ENCODE measurements at places on chromosomes 1 and 21. TPM values are rescaled to one million over a fixed set of nuclear protein-coding genes. Genes with fewer than 3 reads are reported as not detected.
A peak's percentile ranks its signal among the peaks of the same experiment; 100 is the strongest.

GRCh38 chr1:41670217-41670957 lies 185.9 kb upstream of the EDN2 start:
- H3K4me1 ChIP-seq: peaks cover 19% of the 10 kb centered on the region
- no peak for DNase-seq
- peak overlapping the region; percentile 40 for H3K27ac ChIP-seq
- H3K36me3 ChIP-seq: no peaks in the 10 kb centered on the region
- H3K27me3 ChIP-seq: no peaks in the 10 kb centered on the region

DNA sequence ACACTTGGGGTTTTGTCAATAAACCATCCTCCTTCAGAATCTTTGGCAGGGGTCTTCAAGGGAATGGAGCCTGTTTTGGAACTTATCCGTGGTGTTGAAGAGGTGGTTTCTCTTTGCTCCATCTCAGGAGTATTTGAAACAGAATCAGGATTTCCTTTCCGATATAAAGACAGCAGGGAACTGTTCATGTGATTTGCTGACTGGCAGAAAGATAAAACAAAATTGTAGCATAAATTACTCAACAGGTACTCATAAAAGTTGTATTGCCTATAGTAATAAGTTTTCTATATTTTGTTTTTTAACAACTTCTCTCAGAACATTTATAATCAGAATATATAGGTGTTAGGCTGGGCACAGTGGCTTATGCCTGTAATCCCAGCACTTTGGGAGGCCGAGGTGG lies 21.9 kb downstream of the NVL start:
- no peaks in the 10 kb centered on the region for H3K36me3 ChIP-seq
- no peak for DNase-seq
- H3K4me1 ChIP-seq: no peaks in the 10 kb centered on the region
- H3K27me3 ChIP-seq: no peaks in the 10 kb centered on the region

DNA sequence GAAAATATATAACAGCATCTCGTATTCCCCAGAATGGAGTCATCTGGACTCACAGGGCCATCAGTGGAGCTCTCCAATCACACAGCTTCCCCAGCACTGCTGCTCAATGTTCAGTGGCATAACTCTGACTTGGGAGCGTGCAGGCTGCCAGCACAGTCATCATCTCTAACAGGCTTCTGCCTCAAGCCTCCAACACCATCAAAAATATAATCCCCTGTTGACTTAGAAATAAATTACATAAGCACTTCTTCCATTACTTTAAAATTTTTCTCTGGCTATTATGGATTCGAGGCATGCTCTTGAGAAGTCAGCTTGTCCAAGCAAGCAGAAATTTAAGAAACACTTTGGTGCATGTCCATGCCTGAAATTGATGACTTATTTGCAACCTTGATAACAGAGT lies 6.2 kb downstream of the DUSP23 start:
- no peak overlapping the region for H3K4me3 ChIP-seq
- DNase-seq: no peak

GRCh38 chr1:179786815-179787685 lies 44.0 kb downstream of the FAM163A start:
- no peak for DNase-seq
- H3K36me3 ChIP-seq: no peaks in the 10 kb centered on the region
- no peak overlapping the region for H3K27ac ChIP-seq
- no peaks in the 10 kb centered on the region for H3K4me1 ChIP-seq
- no peak overlapping the region for H3K4me3 ChIP-seq
- no peaks in the 10 kb centered on the region for H3K27me3 ChIP-seq

DNA sequence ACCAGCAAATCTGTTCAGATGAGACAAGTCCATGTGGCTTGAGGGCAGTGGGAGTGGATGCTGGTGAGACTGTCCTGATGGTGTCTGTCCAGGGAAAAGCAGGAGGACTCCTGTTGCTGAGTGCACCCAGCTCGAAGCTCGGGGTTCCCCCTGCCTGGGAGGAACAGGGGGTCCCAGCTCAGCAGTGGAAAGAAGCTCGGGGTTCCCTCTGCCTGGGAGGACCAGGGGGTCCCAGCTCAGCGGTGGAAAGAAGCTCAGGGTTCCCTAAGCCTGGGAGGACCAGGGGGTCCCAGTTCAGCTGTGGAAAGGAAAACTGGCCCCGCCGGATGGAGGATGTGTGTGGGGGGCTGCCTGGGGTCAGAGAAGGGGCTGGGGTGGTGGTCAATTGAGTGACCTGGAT lies 39.1 kb downstream of the CRYAA start:
- no peaks in the 10 kb centered on the region for H3K4me1 ChIP-seq
- H3K27ac ChIP-seq: no peak overlapping the region
- no peak for DNase-seq
- no peaks in the 10 kb centered on the region for H3K27me3 ChIP-seq
- no peaks in the 10 kb centered on the region for H3K36me3 ChIP-seq

DNA sequence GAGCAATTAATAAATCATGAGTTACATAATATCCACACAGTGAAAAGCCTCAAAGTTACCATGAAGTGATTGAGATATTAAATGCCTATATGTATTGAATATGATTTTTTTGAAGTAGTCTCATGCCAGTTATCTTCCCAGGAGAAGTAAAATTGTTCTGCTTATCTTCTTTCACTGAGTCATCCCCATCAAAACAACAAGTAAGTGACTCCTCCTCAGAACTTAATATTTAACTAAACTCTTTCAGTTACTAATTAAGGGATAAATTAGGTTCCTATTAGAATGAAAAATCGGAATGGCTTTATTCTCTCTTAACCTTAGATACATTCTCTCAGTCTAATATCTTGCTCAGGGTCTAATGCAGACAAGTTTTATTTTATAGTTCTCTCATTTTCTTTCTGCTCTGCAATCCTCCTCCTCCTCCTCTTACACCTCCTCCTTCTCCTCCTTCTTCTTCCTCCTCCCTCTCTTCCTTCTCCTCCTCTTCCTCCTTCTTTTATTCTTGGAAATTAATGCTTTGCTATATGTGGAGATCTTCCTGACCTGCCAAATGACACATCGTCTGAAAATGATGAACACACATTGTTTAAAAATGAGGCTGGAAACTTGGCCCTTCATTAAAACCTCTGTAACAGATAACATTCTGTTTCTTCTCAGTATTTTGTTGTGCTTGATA lies 110.9 kb downstream of the RUNX1 start:
- no peak for DNase-seq
- no peaks in the 10 kb centered on the region for H3K36me3 ChIP-seq
- no peak overlapping the region for H3K27ac ChIP-seq
- H3K4me1 ChIP-seq: peaks cover 4% of the 10 kb centered on the region
- no peaks in the 10 kb centered on the region for H3K27me3 ChIP-seq

- DNase-seq: no peak
- H3K27me3 ChIP-seq: no peaks in the 10 kb centered on the region
- H3K27ac ChIP-seq: no peak overlapping the region
- H3K36me3 ChIP-seq: no peaks in the 10 kb centered on the region
- peaks cover 16% of the 10 kb centered on the region for H3K4me1 ChIP-seq
These were observed 460.1 kb upstream of the RUNX1 start for GRCh38 chr21:35509001-35509704.

DNA sequence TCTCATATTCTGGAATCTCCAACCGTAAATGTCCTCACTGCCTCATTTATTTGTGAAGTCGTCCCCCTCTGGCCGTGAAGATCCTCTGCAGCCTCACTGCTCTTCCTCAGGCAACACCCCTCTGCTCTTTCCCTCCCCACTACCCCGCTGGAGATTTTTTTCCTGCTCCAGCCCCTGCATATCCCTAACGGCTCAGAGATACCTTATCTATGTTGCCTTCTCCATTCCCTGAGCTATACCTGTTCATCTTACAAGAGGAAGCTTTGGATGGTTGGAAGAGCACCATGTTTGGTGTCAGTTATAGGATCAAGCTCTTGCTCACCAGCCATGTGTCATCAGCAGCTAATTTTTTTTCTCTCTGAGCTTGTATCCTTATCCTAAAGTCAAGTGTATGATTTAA lies 26.4 kb downstream of the LRRC8B start:
- DNase-seq: no peak
- no peak overlapping the region for H3K4me3 ChIP-seq
- no peak overlapping the region for H3K27ac ChIP-seq
- no peaks in the 10 kb centered on the region for H3K4me1 ChIP-seq

GRCh38 chr1:4689941-4690635 lies 35.7 kb downstream of the AJAP1 start:
- H3K4me1 ChIP-seq: no peaks in the 10 kb centered on the region
- no peaks in the 10 kb centered on the region for H3K27me3 ChIP-seq
- H3K4me3 ChIP-seq: no peak overlapping the region
- DNase-seq: no peak
- no peaks in the 10 kb centered on the region for H3K36me3 ChIP-seq

- no peak overlapping the region for H3K4me3 ChIP-seq
- H3K27ac ChIP-seq: no peak overlapping the region
- no peak for DNase-seq
- H3K4me1 ChIP-seq: no peaks in the 10 kb centered on the region
- H3K27me3 ChIP-seq: no peaks in the 10 kb centered on the region
These were observed 61.8 kb upstream of the IFNLR1 start for GRCh38 chr1:24248859-24249258.

GRCh38 chr1:178232108-178232507 lies 138.2 kb downstream of the RASAL2 start:
- no peak overlapping the region for H3K4me3 ChIP-seq
- no peaks in the 10 kb centered on the region for H3K27me3 ChIP-seq
- no peak overlapping the region for H3K27ac ChIP-seq
- no peaks in the 10 kb centered on the region for H3K4me1 ChIP-seq
- no peaks in the 10 kb centered on the region for H3K36me3 ChIP-seq

DNA sequence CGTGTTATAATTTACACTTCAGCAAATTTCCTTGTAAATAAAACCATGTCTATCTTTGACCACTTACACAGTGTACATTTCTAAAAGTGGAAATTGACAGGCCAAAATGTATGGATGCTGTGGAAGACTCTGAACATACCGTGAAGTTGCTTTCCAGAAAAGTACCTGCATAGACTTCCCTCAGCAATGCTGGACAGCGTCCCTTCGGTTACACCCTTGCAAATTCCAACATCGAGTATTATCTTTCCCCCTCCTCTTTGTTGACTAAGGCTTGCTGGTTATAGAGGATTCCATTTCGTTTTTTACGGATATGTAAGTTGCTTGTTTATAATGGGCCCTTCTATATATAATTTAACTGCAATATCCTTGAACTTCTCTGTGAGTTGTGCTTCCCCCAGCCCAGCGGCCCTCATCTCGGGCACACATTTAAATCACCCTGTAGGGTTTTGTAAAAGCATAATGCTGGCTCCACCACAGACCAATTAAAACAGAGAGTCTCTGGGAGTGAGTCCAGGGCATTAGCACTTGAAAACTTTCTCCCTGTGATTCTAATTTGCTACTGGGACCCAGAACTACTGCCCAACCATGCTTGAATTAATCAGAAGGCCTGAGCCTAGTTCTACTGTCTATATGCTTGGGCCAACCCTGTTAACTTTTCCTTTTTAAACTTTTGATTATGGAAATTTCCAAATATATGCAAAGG lies 230.3 kb downstream of the GRIK3 start:
- H3K36me3 ChIP-seq: no peaks in the 10 kb centered on the region
- H3K4me3 ChIP-seq: no peak overlapping the region
- H3K27ac ChIP-seq: no peak overlapping the region
- no peak for DNase-seq
- no peaks in the 10 kb centered on the region for H3K27me3 ChIP-seq

- no peaks in the 10 kb centered on the region for H3K27me3 ChIP-seq
- no peak overlapping the region for H3K4me3 ChIP-seq
- H3K27ac ChIP-seq: no peak overlapping the region
- no peaks in the 10 kb centered on the region for H3K4me1 ChIP-seq
These were observed 208.8 kb downstream of the GIPC2 start for GRCh38 chr1:78254517-78254916.

DNA sequence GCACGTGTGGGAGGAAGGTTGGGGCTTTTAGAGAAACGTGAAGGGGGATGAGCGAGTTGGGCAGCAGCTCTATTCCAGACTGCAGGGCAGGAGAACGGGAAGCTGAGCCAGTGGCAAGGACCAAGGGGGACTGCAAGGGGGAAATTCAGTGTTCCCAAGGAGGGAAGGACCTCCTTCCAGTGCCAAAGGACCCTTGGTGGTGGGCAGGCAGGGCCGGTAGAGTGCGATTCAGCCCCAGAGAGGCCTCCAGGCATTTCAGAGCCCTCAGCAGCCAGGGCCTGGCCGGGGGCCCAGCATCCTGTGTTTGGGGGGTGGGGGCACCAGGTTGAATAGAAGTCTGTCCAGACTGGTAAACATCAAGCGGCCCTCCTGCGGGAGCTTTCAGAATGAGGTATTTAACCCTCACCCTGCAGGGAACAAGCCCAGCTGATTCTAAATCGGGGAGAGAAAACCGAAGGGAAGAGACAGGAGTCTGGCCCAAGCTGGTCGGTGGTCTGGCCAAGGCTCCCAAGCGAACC lies 2.3 kb downstream of the COL9A2 start:
- no peak for DNase-seq
- no peaks in the 10 kb centered on the region for H3K4me1 ChIP-seq
- no peaks in the 10 kb centered on the region for H3K27me3 ChIP-seq
- H3K27ac ChIP-seq: no peak overlapping the region

DNA sequence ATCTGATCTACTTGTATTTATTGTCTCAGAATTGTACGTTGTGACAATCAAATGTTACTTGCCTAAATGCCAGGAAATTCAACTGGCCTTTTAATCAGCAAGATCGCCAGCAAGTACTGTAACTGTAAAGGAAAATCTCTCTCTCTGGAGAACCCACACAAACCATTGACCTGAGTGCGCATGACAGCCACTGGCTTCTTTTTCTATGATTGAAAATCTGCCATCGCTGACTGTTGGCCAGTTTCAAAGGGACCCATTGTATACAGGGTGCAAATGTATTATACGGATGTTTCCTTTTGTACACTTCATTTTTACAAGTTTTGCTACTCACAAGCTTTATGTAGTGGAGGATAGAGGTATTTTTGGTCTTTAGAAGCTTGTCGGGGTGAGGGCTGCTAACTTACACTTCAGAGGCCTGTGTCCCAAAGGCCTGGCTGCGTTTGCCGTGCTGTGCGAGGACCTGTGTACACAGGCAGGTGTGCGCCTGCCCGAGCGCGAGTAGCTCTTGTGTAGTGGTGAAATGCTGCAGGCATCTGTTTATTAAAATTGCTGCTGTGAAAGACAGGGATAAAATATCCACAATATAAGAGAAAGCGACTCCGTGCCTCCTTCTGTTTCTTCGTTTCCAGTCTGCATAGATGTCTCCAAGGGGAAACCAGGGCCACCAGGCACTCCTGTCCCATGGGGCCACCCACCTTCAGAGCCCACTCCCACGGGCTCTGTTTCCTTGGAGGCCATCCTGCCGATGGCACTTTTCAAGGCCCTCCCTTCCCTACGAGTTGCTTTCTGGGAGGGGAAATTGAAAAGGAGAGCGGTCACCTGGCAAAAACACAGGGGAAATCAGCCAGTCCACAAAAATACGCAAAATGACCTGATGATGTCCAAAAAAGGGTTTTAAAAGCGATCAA lies 25.3 kb upstream of the TRAPPC10 start:
- H3K36me3 ChIP-seq: peaks cover 1% of the 10 kb centered on the region
- no peaks in the 10 kb centered on the region for H3K4me1 ChIP-seq
- H3K4me3 ChIP-seq: no peak overlapping the region
- DNase-seq: no peak
- no peak overlapping the region for H3K27ac ChIP-seq
- no peaks in the 10 kb centered on the region for H3K27me3 ChIP-seq

The IL19 gene
- not detected for total RNA-seq

The KIF17 gene
- total RNA-seq: 1.5 TPM

The KRTAP11-1 gene
- total RNA-seq: not detected

The C1orf94 gene
- not detected for total RNA-seq

Measured in Caco-2 (cell line).